ENCODE measurements at places on chromosomes 2 and 18. TPM values are rescaled to one million over a fixed set of nuclear protein-coding genes. Genes with fewer than 3 reads are reported as not detected.

The ANKRD36B gene
- 5.5 TPM for total RNA-seq

The PDCL3 gene
- total RNA-seq: 24.2 TPM

The HOXD8 gene
- 1.2 TPM for total RNA-seq

The NT5C1B gene
- not detected for total RNA-seq

The FAP gene
- 1.4 TPM for total RNA-seq

The NTSR2 gene
- 0.24 TPM for total RNA-seq

The MYO5B gene
- total RNA-seq: 7.2 TPM

The SMAD7 gene
- total RNA-seq: 49.0 TPM

All from left cardiac atrium (tissue), 4 donors.